ENCODE measurements at places on chromosomes 16 and 17. TPM values are rescaled to one million over a fixed set of nuclear protein-coding genes. Genes with fewer than 3 reads are reported as not detected.

Gene KRTAP4-3
- not detected for total RNA-seq

Gene KRTAP3-1
- total RNA-seq, result not detected

Gene DPEP1
- total RNA-seq, result not detected

Gene PYDC1
- not detected for total RNA-seq

Gene SNAI3
- not detected for total RNA-seq

Gene CA5A
- not detected for total RNA-seq

Gene CLDN9
- not detected for total RNA-seq

Measured in MG63 (cell line).